ENCODE measurements at places on chromosomes 7 and 10.

DNA sequence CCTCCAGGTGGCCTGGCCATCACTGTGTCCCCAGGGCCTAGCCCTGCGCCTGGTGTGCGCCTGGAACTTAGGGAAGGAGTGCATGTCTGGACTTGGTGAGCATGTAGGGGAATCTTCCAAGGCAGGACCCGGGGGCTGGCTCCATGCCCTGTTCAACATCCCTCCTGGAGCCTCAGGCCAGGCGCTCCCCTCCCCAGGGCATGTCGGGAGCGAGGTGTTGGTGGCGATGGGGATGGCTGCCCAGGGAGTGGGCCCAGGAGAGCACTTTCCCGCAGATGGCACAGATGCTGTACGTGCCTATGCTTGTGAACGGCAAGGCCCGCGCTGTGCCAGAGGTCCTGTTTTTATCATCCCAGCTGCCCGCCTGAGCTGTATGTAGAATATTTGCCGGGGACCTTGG lies 55.0 kb downstream of the CDH23 start:
- no peak for ATAC-seq

GRCh38 chr7:7970237-7970530 lies 1.6 kb downstream of the GLCCI1 start:
- no peak for ATAC-seq

DNA sequence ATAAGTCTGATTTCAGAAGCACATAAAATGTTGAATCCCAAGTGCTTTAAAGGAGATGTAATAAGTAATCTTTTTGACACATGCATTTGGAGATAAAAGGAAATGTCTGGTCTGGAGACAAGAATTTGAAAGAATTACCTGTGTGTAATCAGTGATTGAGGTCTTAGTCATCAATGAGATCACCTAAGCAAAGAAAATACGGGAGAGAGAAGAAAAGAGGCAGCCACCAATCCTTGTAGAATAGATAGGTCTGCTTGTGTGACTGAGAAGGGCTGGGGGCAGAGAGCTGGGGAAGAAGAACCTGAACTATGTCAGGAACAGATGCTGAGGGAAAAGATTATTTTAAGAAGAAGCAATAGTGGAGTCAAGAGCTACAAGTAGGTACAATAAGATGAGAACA lies 49.3 kb upstream of the ITPRID1 start:
- no peak for ATAC-seq

- ATAC-seq = no peak
Measured at GRCh38 chr10:70688828-70689227, 16.5 kb downstream of the ADAMTS14 start.

GRCh38 chr7:87075671-87076404 lies 16.4 kb upstream of the ELAPOR2 start:
- ATAC-seq = peak; percentile 51

DNA sequence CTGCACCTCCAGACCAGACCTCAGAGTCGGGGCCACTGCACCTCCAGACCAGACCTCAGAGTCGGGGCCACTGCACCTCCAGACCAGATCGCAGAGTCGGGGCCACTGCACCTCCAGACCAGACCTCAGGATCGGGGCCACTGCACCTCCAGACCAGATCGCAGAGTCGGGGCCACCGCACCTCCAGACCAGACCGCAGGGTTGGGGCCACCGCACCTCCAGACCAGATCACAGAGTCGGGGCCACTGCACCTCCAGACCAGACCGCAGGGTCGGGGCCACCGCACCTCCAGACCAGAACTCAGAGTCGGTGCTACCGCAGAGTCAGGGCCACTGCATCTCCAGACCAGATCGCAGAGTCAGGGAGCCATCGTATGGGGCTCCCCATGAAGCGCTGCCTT lies 105.9 kb downstream of the ACTR3B start:
- no peak for ATAC-seq

- no peak for ATAC-seq
Measured at GRCh38 chr10:58359541-58359940, 24.7 kb downstream of the UBE2D1 start.

DNA sequence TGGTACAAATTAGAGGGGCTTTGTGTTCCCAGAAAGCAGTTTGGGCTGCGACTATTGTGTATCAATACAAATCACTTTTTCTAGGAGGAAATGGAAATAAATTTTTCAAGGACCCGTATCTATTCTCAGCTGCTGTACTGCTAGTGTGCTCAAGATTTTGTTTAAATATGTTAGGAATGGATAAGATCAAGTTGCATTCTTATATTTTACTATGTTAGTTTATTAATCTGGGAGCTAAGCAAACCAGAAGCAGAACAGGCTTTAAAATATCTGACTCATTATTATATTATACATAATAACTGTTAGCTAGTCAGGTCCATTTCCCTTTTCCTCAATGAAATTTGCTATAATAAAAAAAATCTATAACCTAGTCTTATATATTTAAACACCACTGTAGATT lies 11.1 kb upstream of the GLCCI1 start:
- no peak for ATAC-seq

GRCh38 chr10:72132854-72133253 lies 44.5 kb upstream of the SPOCK2 start:
- peak; percentile 24 for ATAC-seq

- no peak for ATAC-seq
Measured at GRCh38 chr10:24494236-24494635, 229.5 kb downstream of the ARHGAP21 start.

GRCh38 chr10:109895848-109896247 lies 27.5 kb downstream of the XPNPEP1 start:
- no peak for ATAC-seq

DNA sequence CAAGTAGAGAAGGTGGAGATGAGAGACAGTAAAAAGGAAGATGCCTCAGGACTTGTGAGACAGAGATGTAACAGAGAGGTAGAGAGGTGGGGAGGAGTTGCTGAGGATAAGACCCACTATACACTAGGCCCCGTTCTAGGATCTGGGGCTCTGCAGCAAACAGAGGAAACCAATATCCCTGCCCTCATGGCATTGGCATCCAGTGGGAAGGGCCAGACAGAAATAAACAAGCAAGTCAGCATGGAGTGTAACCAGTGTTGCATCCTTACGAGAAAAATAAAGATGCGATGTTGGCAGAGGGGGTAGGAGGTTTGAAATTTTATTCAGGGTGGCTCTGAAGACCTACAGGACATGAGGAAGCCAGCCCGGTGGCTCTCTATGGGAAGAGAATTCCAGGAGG lies 22.0 kb upstream of the EEPD1 start:
- no peak for ATAC-seq
